Heart left ventricle (tissue), 16 donors: ENCODE measurements at places on chromosomes 3 and 15. TPM values are rescaled to one million over a fixed set of nuclear protein-coding genes. Genes with fewer than 3 reads are reported as not detected.

ATP13A5 gene
- not detected for total RNA-seq

MNS1 gene
- total RNA-seq = 0.42 TPM

USP3 gene
- total RNA-seq = 18.4 TPM

ROBO2 gene
- not detected for total RNA-seq

SKOR1 gene
- total RNA-seq = 0.07 TPM

MAGI1 gene
- 36.4 TPM for total RNA-seq

DOCK3 gene
- 6.0 TPM for total RNA-seq

LIPC gene
- 0.30 TPM for total RNA-seq

FAM107A gene
- total RNA-seq = 42.1 TPM

NOX5 gene
- total RNA-seq = not detected

PKM gene
- 1,195 TPM for total RNA-seq

DLL4 gene
- 17.7 TPM for total RNA-seq

ZPLD1 gene
- total RNA-seq = not detected

PLD1 gene
- total RNA-seq = 106 TPM

MKRN2OS gene
- 0.42 TPM for total RNA-seq

SMCO1 gene
- total RNA-seq = 50.0 TPM

GOLGA8G gene
- not detected for total RNA-seq

LRRFIP2 gene
- total RNA-seq = 136 TPM

OCA2 gene
- 0.07 TPM for total RNA-seq

CHSY1 gene
- 11.1 TPM for total RNA-seq

UMPS gene
- 5.4 TPM for total RNA-seq

HEG1 gene
- total RNA-seq = 68.1 TPM

ANKDD1A gene
- total RNA-seq = 0.42 TPM

SLC6A11 gene
- not detected for total RNA-seq

POLG gene
- total RNA-seq = 38.4 TPM

C3orf22 gene
- total RNA-seq = not detected

CNTN4 gene
- 5.7 TPM for total RNA-seq

APBA2 gene
- total RNA-seq = 0.40 TPM

CHL1 gene
- 1.6 TPM for total RNA-seq

KY gene
- total RNA-seq = 8.7 TPM

ISLR gene
- total RNA-seq = 16.6 TPM

PRSS50 gene
- 0.35 TPM for total RNA-seq

SLC7A14 gene
- 0.02 TPM for total RNA-seq

TMIE gene
- 0.95 TPM for total RNA-seq

EFCAB12 gene
- total RNA-seq = 0.09 TPM

PATL2 gene
- 2.7 TPM for total RNA-seq

UBR1 gene
- total RNA-seq = 32.5 TPM

ANKRD63 gene
- 0.47 TPM for total RNA-seq

RBM15B gene
- 12.8 TPM for total RNA-seq

SOX14 gene
- total RNA-seq = not detected

ECE2 gene
- total RNA-seq = not detected

DISP2 gene
- 0.71 TPM for total RNA-seq

ACTRT3 gene
- total RNA-seq = 0.54 TPM

FGF12 gene
- total RNA-seq = 346 TPM

SEMA3F gene
- 8.1 TPM for total RNA-seq

CYP8B1 gene
- total RNA-seq = not detected

NR2E3 gene
- total RNA-seq = not detected

HYAL3 gene
- 1.4 TPM for total RNA-seq

GPR27 gene
- total RNA-seq = 5.9 TPM

NCEH1 gene
- 42.8 TPM for total RNA-seq

GPR171 gene
- total RNA-seq = 0.33 TPM

GRIP2 gene
- 5.8 TPM for total RNA-seq

TMC3 gene
- total RNA-seq = not detected

ADGRG7 gene
- total RNA-seq = not detected

PYGO1 gene
- 4.0 TPM for total RNA-seq
